ENCODE measurements at places on chromosomes 7 and 10.

DNA sequence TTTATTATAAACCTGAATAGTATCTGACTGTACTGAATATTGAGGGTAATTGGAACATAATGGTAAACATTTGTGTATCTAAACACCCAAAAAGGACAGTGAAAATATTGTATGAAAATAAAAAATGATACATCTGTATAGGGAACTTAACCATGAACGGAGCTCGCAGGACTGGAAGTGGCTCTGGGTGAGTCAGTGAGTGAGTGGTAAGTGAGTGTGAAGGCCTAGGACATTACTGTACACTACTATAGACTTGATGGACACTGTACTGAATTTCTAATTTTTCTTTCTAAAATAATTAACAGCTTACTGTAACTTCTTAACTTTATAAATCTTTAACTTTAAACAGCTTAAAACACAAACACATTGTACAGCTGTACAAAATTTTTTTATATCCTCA, 454.5 kb upstream of the FZD8 start:
- DNase-seq, result no peak

GRCh38 chr7:151795168-151795811, 81.6 kb downstream of the PRKAG2 start:
- no peak for DNase-seq

DNA sequence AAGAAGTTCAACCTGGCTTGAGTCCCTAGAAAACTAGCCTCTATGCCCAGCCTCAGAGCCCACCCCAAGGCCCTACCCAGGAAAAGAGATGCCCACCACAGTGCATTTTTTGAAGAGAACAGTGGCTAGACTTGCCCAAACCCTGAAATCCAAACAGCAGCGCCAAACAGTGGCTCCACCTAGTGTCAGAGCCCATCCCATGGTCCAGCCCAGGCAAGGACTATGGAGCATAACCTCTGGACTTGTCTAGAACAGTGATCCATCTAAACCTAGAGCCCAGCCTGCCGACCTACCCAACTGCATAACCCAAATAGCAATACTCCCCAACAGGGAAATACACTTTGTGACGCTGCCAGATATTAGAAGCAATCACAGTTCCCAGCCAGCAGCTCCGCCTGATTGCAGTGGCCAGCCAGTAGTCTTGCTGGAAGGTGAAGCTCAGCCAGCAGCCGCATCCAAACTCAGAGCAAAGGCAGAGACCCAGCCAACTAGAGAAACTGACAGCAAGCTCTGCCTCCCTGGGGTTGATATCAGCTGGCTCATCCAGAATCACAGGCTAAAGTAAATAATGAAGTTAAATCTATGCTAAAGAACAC, 44.5 kb downstream of the HBP1 start:
- no peak for DNase-seq

- DNase-seq, result no peak
Measured at GRCh38 chr10:108901781-108902618, 1021.3 kb downstream of the XPNPEP1 start.

- no peak for DNase-seq
Measured at GRCh38 chr7:25967278-25968204, 184.5 kb upstream of the NFE2L3 start.
